ENCODE measurements at places on chromosomes 6 and 20.

DNA sequence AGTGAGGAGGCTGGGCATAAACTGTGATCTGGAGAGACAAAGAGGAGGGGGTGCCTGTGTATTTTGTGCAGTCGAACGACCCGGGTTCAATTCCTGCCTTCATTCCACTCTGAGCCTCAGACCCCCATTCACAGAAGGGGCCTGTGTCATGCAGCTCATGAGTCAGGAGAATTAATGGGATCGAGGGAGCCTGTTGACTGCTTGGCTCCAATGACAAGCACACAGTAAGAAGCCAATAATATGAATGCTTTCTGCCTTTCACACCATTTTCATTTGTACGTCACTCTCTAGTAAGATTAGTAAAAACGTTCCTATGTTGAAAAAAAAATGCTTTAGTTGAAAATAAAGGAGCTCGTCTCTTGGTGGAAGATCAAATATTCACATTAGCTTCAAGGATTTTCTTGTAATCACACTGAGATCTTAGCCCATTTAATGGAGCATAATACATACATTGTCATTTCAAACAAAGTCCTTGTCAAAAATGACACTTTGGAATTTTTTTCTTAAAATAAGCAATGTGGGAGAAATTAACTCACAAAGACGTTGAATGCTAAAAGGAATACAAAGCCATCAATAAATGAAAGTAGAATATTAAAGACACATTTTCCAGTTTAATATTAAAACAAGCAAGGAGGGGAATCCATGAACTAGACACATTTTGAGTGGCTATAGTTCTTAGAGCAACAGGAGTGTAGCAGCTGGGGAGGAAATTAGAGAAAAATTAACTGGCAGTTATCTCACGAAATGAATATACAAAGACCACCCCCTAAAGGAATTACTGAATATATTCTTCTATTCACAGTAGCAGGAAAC is 246.7 kb upstream of the AFDN start:
- peak; percentile 2 for DNase-seq

DNA sequence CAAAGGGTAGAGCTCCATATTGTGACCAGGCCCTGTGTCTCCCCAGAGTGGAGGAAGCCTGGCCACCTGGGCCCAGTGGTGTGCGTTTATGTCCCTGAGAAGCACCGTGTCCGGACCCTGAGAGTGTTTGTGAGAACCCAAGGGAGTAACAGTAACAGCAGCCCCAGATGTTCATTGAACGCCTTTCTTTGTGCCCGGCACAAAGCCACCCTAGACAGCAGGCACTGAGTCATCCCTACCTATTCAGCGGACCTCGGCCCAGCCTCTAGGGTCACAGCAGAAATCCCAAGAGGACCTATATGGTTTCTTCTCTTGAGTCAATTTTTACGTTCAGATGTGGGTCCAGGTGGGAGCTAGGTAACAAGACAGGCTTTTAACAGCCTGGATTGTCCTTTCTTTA is 24.5 kb downstream of the BCAS4 start:
- DNase-seq = no peak

DNA sequence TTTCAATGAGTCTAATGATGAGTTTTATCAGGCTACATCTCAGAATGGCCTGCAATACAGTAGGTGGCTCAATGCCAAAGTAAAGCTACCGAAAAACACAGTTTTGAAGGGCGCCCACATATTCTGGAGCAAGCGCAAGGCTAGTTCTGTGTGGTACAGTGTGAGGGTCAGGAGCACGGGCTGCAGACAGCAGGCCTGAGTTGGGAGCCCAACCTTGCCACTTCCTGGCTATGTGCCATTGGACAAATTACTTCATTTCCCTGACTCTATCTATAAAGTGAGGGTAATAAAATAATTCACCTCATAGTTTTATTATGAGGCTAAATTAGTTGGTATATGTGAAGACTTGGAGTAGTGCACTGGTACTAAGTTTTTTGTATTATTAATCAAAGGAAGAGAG is 150.7 kb downstream of the OPN5 start:
- no peak for DNase-seq

DNA sequence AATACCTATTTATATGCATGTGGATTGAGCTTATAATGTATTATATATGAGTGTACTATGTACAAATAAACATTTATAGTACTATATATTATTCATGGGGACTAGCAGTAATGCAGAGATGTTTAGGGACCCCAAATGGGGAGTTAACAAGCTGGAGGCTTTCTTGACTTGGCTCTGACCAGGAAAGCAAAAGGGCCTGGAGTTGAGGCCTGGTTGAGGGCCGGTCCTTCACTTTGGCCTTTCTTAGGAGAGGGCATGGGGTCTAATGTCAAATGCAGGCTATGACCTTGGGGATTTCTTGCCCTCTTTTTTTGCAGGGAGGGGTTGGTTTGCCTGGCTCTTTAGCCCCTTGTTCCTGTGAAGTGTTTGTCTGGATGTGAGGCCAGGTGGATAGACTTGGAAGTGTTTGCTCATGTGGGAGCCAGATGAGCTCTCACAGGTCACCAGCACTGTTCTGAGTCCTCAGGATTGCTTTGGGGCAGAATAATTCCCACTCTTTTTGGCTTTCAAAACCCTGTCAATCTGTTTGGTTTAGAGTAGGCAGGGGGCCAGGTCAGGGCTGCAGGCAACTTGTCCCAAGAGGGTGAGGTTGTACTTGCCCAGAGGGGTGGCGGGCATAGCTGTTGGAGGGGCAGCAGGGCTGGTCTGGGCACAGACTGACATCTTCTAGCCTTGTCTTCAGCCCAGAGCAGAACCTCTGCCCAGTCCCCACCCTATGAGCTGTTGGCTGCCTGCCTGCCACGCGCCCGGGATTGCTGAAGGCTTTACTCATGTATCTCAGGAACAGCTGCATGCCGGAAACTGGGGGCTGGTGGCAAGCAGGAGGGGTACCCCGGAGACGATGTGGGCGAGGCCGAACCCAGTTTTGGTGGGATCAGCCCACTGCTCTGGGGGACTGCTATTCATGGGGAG is 14.6 kb downstream of the TJAP1 start:
- DNase-seq = no peak

GRCh38 chr6:33294086-33294823 is 4.5 kb downstream of the RGL2 start:
- DNase-seq = no peak

GRCh38 chr6:155779456-155779855 is 323.8 kb upstream of the NOX3 start:
- DNase-seq = no peak

DNA sequence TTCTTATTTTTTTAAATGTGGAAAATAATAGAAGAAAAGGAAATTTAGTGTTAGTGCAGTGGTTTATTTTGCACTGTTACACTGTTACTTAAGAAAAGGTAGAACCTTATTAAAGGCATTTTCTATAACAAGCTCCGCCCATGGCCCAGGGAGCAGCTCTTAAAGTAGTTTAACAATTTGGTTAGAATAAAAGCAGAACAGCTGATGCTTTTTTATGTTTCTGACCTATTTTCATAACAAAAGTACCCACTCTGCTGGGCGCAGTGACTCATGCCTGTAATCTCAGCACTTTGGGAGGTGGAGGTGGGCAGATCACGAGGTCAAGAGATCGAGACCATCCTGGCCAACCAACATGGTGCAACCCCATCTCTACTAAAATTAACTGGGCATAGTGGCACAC is 32.6 kb downstream of the DSTN start:
- no peak for DNase-seq
